A549 (cell line): ENCODE measurements at places on chromosomes 1 and 21.
A peak's percentile ranks its signal among the peaks of the same experiment; 100 is the strongest.

DNA sequence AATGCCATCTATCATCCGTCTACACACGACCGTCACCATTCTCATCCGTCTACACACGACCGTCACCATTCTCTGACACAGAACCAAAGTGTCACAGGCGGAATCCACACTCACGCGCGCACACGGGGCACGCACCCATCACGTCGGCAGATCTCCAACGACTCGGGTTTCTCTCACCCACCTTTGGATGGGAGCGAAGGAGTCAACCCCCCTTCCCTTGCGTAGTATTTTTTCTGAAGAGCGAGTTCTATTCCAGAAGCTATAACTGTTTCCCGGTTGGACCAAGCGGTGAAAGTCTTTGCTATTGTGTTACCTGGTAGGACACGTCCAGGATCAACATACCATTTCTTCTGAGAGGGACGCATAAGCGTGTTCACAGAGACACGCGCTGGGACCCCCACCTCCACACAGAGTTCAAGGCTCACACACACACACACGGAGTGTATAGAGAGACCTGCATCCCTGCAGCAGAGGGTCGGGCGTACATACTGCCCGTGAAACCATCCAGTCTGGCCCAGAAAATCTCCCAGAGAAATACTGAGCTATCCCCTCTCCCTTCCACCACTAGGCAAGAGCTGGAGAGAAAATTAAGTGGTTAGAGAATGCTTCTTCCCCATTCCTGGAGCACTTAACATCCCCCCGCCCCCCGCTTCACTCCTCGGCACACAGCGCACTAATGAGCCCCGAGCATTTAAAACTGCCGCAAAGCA, 741 bp downstream of the DUSP10 start:
- DNase-seq, result peak; percentile 38

GRCh38 chr21:25490742-25491141, 116.5 kb downstream of the MRPL39 start:
- no peak for DNase-seq

GRCh38 chr1:90936731-90937130, 85.1 kb downstream of the ZNF644 start:
- no peak for DNase-seq

DNA sequence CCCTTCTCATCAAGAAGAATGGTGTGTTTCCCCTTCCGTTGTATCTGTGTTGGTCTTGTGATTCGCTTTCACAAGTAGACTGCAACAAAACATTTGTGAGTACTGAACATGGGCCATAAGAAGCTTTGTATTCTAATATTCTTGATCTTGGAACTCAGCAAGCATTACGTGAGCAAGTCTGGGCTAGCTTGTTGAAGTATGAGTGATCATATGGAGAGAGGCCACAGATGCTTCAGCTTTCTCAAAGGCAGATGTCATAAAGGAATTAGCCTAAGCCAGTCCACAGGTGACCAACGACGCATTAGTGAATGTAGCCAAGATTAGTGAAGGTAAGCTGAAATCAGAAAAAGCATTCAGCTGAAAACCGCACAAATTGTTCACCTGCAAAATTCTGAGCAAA, 609.6 kb upstream of the NEGR1 start:
- DNase-seq, result no peak

- DNase-seq, result no peak
Observed at GRCh38 chr1:175713381-175713780, 30.0 kb downstream of the TNR start.

DNA sequence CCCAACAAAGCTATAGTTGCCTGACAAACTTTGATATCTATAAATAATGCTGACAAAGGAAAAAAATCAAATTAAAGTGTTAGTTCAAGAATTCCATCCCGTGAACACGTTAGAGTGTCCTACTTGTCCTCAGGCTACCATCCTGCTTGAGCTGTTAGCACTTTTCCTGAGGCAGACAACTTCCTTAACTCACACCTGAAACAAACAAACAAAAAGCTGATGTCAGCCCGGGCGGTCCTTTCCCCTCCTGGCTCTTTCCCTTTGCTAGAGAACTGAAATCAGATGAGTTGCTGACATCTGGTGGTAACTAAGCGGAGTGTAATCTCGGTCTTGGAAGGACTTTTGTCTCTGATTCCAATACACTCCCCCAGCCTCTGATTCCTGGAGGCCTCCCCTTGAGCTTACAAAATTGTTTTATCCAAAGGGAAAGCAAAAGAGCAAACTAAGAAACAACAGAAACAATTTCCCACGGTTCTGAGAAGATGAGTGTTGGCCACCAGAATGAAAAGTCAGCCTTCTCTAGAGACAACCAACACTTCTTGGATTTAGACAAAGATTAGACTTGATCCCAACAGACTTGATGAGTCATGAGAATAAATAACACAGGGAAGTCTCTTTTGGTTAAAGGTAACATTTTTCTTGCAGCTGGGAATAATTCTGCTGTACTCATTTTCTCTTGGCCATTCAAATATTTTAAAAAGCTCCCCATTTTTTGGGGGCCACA, 135.4 kb downstream of the PROX1 start:
- peak; percentile 78 for DNase-seq

DNA sequence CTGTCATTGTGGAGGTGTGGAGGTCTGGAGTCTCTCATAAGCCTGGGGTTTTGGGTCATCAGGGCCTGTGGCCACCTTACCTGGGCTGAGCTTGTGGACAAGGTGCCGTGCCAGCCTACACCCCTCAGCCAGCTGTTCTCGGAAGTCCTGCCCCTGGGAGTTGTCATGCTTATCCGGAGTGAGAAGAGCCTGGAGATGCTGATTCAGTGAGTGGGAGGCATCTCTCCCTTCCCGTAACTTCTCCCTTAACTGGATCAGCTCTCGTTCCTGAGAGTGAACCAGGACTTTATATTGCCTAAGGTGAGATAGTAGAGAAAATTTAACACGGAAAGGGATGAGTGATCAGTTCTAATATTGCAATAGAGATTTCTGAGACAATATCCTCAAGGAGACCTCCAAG, 30.0 kb upstream of the REG4 start:
- DNase-seq, result no peak

- DNase-seq, result no peak
Observed at GRCh38 chr1:8699679-8700078, 117.8 kb downstream of the RERE start.

DNA sequence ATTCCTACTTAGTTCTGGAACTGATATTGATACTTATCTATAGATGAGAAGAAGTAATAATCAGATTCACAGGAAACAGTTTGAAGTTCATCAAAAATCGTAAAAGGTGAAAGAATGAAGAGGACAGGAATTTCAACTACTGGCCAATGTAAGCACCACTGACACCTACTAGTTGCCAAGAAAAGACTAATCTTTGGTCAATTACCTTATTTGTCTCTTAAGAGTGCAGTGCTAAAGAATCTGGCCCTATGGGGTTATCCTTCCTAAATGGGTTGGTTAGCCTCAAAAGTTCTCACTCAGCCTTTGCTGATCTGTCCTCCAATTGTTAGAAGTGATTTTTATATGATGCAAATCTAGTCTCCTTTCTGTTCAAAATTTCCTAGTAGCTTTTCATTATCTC, 29.5 kb downstream of the ADSS2 start:
- DNase-seq, result no peak

DNA sequence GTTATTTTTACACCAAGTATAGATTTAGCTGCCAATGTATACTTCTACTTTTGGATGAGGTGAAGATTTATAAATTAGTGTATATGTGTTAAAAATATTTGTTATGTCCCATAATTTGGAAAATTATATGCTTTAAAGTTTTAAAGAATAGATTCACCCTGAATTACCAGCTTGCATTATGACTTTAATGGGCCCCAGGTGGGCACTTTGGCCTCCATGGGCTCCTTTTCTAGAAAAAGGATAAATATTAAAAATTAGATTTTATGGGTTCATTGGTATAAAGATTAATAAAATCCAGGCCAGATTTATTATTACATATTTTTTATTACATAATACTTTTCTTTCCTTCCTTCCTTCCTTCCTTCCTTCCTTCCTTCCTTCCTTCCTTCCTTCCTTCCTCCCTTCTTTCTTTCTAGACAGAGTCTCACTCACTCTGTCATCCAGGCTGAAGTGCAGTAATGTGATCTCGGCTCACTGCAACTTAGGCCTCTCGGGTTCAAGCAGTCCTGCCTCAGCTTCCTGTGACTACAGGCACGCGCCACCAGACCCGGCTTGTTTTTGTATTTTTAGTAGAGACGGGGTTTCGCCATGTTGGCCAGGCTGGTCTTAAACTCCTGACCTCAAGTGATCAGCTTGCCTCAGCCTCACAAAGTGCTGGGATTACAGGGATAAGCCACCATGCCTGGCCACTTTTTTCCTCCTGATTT, 21.9 kb downstream of the KMO start:
- DNase-seq, result no peak

DNA sequence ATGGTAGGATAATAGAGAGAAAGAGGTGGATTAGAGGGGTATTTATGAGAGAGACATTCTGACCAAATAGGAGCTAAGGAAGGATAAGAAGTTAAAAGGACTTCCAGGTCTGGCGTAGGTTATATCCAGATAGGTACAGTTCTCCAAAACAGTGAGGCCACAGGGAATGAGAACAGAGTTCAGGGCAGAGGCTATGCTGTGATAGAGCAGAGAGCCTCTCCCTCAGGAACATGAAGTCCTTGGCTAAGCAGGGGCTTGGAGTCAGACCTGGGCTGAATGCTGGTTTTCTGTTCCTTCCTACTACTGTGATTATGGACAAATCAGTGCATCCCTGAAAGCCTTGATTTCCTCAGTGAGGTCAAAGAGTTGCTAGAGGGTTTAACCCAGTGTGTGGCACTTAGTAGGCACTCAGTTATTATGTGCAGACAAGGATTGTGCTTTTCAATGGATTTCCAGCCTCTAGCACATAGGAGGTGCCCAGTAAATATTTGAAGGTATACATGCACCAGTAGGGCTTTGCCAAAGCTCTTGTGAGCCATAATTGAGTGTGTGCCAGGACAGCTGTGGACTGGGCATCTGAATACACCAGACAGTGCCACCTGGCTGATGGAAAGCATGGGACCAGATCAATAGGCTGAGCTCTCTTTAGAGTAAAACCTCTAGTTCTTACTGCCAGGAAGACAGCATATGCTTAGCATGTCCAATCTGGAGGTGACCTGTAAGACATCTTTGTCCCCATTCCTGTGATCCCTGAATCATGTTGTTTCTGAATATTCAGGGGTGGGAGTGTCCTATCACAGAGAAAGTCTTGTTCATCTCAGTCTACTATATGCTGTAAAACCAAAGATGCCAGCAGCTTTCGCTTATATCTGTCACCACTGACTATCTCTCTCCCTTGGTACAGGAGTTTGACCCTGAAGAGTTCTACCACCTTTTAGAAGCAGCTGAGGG, 111.1 kb downstream of the PIK3R3 start:
- DNase-seq, result no peak

DNA sequence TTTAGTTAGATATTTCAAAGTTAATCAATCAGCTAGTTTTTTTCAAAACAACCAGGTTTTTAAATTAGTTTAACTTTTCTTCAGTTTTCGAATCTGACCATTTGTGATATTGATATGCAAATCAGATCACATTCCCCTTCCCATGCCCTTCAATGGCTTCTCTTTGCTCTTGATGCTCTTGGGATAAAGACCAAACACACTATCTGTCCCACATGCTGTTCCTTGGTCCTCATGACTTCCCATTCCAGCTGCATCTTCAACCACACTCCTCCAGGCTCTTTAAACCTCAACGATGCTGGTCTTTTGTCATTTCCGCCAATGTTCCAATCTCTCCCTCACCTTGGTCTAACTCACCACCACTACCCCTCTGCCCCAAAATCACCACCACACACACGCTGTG, 285.8 kb downstream of the LMX1A start:
- no peak for DNase-seq

GRCh38 chr1:86052948-86053698, 103.4 kb downstream of the COL24A1 start:
- no peak for DNase-seq

GRCh38 chr1:156009404-156009803, 11.3 kb downstream of the SSR2 start:
- DNase-seq, result no peak
